Activated CD4-positive, alpha-beta T cell treated with anti-CD3 and anti-CD28 coated beads, Interleukin-2, amount 50 U/mL, for 16 hours (primary cell): ENCODE measurements at places on chromosomes 5 and 9.

DNA sequence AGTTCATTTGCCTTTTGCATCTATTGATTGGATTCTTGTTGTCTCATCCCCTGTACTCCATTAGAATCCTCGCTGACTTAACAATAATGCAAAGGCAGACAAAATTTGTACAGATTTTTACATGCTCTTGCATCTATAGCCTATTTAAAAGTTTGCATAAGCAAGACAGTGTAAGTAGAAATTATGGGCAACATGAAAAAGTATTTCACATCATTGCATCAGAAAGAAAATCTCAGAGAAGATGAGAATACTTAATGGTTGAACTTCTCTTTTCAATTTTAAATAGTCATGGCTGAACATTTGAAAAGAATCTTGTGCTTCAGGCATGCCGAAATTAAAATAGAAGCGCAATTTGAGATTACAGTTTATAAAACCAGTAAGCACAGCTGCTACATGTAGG lies 226.4 kb downstream of the EFNA5 start:
- DNase-seq, result no peak

- DNase-seq, result no peak
Measured at GRCh38 chr9:114551750-114552685, 35.6 kb upstream of the ATP6V1G1 start.

GRCh38 chr5:14383923-14384322 lies 197.7 kb upstream of the OTULINL start:
- DNase-seq, result no peak

DNA sequence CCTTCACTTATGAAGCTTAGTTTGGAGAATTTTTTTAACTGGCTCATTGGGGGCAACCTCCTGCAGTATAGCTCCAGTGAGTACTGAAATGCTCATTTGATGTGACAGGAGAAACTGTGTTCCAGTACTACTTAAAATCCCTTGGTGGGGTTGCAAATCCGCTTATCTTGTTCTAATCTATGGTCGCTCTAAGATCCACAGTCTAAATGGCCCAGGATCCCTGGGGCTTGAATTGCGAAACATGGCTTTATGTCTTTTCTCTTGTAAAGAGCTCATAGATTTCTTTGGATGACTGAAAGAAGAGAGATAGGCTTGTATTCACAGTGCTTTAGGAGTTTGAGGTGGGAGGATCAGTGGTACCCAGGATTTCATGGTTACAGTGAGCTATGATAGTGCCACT lies 52.7 kb downstream of the ADAMTSL1 start:
- DNase-seq, result no peak

DNA sequence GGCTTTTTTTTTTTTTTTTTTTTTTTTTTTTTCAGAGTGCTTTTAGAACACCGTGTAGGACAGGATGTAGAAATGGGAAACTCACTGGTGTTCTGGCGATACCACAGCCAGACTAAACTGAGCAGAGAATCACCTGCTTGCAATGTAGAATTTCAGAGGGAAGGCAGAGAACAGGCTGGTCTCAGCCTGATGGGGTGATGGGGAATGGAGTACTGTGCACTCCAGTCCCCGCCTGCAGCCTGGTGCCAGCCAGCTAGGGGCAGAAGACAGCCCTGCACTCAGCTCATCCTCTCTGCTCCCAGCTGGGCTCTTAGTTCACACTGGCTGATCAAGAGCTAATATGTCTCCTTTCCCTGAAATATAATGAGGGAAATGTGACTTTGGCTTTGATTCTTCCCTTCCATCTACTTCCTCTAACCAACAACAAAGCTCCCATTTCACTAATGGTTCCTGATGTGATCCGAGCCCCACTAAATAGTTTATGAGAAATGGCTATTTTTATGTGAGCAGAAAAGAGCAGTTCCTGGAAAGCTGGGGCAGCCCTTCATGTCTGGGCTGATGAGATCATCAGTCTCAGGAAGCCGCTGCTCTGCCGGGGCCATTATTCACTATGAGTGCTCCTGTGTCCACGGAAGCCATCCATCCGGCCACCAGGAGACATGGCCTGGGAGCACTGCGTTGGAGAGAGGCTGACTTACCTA lies 209.7 kb downstream of the GADD45G start:
- peak; percentile 10 for DNase-seq

DNA sequence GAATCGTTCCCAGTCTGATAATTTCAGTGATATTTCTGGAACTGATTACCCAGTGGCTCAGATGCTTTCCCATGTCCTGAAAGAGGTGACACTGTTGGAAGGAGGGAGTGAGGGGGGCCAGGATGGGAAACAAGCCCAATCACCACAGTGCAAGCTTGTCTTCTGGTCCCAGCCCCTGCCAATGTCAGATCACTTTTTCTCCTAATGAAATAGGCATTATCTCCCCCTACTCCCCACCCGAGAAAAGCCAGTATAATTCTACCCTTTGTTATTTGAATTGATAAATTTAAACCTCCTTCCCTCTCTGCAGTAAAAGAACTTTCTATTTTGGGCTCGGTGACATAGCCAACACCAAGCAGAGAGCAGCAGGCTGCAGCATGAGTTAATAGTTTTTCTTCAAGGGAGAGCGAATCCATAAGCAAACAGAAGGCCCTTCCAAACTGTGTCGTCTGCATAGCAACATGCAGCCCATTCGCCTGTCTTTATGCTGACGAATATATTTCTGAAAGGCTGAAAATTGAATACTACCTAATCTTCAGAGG lies 14.6 kb upstream of the PPP2CA start:
- no peak for DNase-seq
